ENCODE measurements at places on chromosomes 2 and 18. TPM values are rescaled to one million over a fixed set of nuclear protein-coding genes. Genes with fewer than 3 reads are reported as not detected.
A peak's percentile ranks its signal among the peaks of the same experiment; 100 is the strongest.

Gene TEKT4
- 1.9 TPM for total RNA-seq

- DNase-seq = no peak
These were observed 6.2 kb downstream of the EIF2B4 start for GRCh38 chr2:27363933-27364332.

- no peak for DNase-seq
These were observed 249.9 kb upstream of the SP5 start for GRCh38 chr2:170465241-170465640.

GRCh38 chr2:30480703-30481322 is 33.8 kb downstream of the LCLAT1 start:
- no peak for DNase-seq

Gene MOGAT1
- not detected for total RNA-seq

Gene PARD3B
- 27.7 TPM for total RNA-seq

GRCh38 chr2:144424559-144425240 is 95.2 kb downstream of the ZEB2 start:
- no peak for DNase-seq

Gene CIDEA
- total RNA-seq = not detected

DNA sequence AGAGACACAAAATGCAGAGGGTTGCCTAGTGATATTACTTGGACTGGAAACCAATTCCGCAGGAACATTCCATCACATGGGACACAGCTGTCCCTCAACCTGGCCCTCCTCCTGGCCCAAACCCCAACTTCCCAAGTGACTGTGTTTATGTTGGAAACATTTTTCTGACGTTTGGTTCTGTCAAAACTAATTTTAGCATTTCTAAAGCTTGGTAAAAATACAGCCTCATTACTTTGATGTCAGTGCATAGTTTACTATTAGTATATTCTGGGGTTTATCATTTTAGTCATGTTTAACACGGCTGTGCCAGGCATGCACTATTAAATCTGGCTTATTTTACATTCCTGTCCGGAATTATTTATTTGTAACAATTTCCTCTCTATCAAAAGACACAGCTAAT is 69.9 kb downstream of the GLI2 start:
- peak; percentile 22 for DNase-seq

Gene RAX
- 3.4 TPM for total RNA-seq

GRCh38 chr2:161418715-161419637 is 2.9 kb downstream of the TBR1 start:
- no peak for DNase-seq

GRCh38 chr18:52636536-52636935 is 296.5 kb downstream of the DCC start:
- no peak for DNase-seq

DNA sequence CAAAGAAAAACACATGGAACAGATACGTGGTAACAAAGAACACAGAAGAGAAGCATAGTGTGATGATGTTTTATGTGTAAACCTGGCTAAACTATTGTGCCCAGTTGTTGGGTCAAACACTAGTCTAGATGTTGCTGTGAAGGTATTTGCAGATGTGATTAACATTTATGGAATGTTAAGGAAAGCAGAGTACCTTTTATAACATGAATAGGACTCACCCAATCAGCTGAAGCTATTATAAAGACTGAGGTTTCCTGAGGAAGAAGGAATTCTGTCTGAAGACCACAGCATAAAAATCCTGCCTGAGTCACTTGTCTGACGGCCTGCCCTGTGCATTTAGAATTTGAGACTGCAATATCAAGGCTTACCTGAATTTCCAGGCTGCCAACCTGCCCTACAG is 253.1 kb downstream of the DYM start:
- no peak for DNase-seq

DNA sequence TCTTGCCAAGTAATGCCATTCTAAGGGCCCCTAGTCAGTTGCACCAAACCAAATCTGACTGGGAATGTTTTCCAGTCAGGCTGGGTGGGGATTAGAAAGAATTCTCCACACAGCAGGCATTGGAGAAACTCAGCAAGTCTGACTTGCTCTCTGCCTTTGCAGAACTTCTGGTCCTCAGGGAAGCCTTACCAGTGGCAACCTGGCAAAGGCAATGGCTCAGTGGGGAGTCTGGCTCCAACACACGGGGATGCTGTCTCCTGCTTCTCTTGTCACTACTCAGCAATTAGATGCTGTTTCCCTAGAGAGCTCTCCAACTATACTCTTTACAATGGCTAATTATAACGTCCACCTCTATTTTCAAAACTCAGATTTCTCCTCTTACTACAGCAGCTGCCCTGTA is 810.7 kb downstream of the LRRTM4 start:
- no peak for DNase-seq

GRCh38 chr2:96083989-96084857 is 32.1 kb downstream of the ADRA2B start:
- DNase-seq = no peak

DNA sequence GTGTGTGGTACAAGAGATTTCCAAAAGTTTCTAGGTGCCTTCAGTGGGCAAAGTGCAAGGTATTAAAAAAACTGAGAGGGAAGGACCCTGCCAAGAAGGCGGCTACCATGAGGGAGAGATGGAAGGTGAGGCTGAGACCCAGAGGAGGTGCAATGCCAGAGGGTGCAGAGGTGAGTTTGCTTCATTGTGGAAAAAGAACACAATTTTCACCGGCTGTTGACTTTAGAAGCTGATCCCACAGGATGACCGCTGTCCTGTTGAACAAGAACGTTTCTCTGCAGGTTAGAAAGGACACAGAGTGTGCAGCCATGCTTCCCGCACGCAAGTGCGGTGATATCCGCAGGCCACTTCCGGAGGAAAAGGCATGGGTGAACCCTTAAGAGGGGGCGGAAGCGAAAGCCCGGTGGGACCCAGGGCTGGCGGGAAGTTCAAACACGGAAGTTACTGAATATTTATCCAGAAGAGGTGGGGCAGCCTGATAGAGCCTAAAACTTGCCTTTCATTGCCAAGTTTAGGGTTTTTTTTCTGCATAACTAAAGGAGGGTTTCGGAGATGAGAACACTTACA is 16.6 kb downstream of the SP110 start:
- DNase-seq = no peak

- no peak for DNase-seq
These were observed 3.6 kb downstream of the SCLY start for GRCh38 chr2:238064376-238064775.

Gene ADAM23
- 3.4 TPM for total RNA-seq

Gene LINC00305
- total RNA-seq = not detected

Gene GMCL1
- 17.1 TPM for total RNA-seq

DNA sequence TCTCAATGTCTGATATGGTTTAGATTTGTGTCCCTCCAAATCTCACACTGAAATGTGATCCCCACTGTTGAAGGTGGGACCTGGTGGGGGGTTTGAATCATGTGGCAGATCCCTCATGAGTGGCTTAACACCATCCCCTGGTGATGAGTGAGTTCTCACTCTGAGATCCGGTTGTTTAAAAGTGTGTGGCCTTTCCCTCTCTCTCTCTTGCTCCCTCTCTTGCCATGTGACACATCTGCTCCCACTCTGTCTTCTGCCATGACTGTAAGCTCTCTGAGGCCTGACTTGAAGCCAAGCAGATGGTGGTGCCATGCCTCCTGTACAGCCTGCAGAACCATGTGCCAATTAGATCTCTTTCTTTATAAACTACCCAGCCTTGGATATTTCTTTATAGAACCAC is 108.8 kb downstream of the RBMS1 start:
- DNase-seq = no peak

DNA sequence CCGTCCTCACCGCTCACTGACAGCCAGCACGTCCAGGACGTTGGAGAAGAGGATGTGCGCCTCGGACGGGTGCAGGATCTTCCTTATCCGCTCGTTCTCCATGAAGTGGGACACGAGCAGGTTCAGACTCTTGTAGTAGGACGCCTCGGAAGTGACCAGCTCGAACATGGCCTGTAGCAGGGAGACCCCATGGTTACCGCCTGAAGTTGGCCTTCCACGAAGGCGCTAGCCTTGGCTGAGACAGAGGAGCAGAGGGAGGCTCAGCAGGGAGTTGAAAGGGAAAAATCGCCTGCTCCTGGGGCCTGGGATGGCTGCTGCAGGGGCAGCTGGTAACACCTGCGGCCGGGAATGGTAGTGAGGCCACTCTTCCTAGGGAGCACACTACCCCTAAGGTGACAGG is 24.7 kb downstream of the SNORC start:
- DNase-seq = no peak

DNA sequence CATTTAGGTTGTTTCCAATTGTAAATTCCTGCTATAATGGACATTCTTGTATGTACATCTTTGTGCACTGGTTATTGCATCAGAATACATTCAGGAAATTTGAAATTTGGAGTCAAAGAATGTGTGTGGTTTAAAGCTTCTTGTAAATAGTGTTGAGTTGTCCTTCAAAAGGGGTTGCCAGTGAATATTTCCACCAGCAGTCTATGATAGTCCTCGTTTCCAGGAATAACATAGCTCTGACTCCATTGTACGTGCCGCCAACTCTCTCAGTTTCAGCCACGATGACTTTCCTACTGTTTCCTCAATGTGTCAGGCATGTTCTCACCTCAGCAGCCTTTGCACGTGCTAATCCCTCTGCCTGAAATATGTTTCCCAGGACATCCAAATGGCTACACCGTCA is 10.9 kb upstream of the HS6ST1 start:
- no peak for DNase-seq

- no peak for DNase-seq
These were observed 188.1 kb downstream of the LAMA1 start for GRCh38 chr18:6929370-6930102.

DNA sequence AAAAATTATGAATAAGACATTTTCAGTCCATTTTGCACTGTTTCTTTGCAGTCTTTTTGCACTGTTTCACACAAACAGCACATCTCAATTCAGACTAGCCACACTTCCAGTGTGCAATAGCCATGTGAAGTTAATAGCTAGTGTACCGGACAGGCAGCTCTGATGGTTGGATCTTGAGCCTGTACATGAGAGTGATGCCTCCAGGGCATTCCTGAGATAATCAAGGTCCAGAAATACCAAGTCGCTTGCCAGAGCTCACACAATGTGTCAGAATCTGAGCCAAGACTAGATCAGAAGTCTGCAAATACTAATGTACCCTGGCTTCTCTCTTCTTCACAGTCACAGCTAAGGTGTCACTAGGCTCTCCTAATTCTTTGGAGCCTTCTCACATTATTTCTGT is 180.2 kb downstream of the OSR1 start:
- peak; percentile 53 for DNase-seq

Gene ZAP70
- total RNA-seq = 3.4 TPM

- peak; percentile 8 for DNase-seq
These were observed 510.1 kb upstream of the RAB6C start for GRCh38 chr2:129469389-129469788.

DNA sequence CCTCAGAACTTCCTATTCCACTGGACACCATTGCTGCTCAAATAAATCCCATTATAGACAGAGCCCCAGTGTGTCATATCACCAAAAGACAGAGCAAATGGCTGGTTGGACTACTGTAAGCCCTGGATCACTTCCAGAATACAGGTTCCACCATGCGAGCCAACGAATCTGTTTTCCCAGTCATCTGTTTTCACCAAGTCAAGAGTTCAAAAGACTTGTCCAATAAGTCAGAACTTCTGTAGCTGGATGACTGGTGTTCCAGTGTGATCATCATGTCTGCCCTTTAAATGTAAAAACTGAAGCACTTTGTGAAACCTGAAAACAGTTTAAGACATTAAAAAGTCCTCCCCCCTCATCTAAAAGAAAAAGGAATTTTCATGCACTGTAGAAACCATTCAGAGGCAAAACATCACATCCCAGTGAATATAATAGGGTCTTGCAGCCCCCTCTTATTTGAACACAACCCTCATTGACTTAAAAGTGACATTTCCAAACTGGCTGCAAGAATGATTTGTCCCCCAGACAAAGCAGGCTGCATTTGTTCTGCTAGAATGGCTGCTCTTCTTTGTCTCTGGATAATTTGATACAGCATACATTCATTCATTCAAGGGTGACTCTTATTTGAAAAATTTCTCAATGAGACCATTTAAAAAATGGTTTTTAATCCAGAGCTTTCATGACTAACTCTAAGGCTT is 64.6 kb upstream of the TANC1 start:
- no peak for DNase-seq

- DNase-seq = peak; percentile 87
These were observed 171.7 kb upstream of the SOX11 start for GRCh38 chr2:5520463-5520972.

GRCh38 chr2:48767330-48767729 is 11.8 kb upstream of the LHCGR start:
- DNase-seq = no peak

DNA sequence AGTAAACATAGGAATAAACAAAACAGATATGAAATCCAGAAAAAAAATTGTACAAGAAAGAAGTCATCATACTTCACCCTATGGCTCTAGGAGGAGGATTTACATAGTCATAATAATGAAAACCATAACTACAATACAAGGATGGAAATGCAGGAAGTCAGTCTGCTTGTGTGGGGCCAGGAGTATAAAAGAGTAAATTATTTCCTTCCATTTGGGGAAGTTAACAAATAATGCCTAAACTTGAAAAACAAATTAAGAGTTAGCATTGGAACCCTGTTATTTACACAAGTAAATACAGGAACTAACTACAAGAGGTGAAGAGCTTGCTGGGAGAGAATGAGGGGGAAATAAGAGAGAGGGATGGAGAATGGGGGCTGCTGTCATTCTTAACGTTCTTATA is 15.4 kb downstream of the TMEM163 start:
- no peak for DNase-seq

- DNase-seq = no peak
These were observed 1146.6 kb downstream of the RPIA start for GRCh38 chr2:89837962-89838625.

DNA sequence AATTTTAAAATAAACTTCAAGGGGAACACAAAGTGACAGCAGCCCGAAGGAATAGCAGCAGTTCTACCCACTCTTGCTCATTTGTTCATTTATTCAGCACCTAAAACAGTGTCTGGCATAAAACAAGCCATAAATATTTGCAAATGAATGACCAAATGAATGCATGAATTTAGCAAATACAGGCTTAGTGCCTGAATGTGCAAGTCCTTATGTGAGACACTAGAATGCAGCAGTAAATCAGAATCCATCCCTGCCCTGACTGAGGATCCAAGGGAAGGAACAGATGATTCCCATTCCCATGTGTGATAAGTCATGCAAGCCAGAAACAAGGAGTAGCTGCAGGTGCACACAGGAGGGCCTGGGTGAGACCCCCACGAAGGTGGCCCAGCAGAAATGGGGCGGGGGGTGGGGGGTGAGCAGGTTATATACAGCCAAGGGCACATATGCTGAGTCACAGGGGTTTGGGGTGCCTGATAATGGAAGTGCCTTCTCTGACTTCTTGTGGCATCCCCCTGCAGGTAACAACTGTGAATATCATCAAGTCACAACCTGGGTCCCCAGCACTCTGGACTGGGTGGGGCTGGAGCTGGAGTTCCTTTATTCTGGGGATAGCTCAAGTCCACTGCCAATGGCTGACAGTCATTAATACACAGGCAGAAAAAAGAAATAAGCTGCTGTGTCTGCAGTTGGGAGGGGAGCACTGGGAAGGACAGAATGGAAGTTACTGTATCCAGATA is 311.9 kb downstream of the TXNL1 start:
- DNase-seq = no peak
